NCI-H2029 treated with DMSO at 0.1 percent for 48 hours (cell line): ENCODE measurements at places on chromosomes 13 and 19.

DNA sequence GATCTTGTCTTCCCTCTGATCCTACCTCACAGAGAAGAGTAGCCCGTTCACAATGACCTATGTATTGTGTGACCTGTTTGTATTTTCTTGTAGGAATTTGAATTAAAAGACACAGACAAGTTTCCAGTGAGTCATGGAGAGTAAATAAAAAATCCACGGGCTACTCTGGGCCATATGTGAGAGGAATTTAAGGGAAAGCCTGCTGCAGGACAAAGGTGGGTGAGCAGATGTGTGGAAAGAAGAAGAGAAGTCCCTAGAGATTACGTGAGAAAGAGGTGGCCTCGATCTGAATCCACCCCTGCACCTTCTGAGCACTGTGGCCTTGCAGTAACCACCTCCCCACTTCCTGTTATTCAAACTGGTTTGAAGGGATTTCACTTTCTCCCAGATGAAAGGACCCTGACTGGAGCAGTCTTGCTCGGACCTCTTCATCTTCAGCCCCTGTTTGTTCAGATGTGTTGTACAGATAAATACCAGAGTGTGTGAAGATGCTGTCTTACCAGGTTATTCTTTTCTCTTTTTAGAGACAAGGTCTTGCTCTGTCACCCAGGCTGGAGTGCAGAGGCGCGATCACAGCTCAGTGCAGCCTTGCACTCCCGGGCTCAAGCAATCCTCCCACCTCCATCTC, 205.4 kb downstream of the PDS5B start:
- DNase-seq: no peak

DNA sequence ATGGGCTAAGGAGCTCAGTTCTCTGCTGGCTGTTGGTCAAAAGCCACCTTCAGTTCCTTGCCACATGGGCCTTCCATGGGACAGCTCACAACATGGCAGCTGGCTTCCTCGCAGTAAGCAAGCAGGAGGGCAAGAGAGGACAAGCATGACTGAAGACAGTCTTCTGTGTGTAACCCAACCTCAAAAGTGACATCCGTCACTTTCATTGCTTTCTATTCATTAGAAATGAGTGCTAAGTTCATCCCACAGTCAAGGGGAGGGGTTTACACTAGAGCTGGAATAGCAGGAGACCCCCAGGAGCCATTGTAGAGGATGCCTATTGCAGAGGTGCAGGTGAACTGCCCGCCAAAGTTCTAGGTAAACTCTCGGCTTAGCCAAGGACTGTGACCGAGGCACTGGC, 163.3 kb downstream of the NUFIP1 start:
- DNase-seq: no peak

GRCh38 chr19:15812060-15812722, 3.3 kb downstream of the OR10H1 start:
- DNase-seq: no peak

DNA sequence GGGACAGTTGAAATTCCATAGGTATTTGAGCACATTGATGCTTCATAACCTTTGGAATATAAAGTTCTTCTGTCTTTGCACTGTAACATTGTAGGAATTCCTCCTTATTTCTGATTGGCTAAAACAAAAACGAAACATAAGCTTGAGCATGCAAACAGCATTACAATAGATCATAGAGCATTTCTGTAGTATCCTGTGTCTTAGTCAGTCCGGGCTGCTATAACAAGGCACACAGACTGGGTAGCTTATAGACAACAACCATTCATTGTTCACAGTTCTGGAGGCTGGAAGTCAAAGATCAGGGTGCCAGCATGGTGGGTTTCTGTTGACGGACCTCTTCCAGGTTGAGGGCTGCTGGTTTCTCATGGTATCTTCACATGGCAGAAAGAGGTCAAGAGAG, 188.7 kb upstream of the SOX21 start:
- no peak for DNase-seq

DNA sequence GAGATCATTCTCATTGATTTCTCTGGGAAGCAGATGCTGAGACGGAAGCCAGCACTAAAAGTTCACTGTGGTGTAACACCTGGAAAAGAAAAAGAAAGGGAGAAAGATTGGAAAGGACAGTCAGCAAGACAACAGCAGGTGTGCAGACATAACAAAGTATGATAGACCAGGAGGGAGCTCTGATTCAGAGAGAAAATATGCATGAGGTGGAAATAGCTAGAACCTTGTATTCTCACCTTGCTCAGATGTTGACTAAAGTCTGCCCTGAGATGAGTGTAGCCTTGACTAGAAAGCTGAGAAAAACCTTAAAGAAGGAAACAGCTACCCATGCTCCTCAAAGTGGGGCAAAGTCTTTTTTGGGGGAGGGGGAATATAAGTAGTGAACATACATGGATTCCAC, 1711.8 kb downstream of the EFNB2 start:
- no peak for DNase-seq

GRCh38 chr13:62850331-62850730, 1434.7 kb upstream of the PCDH20 start:
- no peak for DNase-seq

DNA sequence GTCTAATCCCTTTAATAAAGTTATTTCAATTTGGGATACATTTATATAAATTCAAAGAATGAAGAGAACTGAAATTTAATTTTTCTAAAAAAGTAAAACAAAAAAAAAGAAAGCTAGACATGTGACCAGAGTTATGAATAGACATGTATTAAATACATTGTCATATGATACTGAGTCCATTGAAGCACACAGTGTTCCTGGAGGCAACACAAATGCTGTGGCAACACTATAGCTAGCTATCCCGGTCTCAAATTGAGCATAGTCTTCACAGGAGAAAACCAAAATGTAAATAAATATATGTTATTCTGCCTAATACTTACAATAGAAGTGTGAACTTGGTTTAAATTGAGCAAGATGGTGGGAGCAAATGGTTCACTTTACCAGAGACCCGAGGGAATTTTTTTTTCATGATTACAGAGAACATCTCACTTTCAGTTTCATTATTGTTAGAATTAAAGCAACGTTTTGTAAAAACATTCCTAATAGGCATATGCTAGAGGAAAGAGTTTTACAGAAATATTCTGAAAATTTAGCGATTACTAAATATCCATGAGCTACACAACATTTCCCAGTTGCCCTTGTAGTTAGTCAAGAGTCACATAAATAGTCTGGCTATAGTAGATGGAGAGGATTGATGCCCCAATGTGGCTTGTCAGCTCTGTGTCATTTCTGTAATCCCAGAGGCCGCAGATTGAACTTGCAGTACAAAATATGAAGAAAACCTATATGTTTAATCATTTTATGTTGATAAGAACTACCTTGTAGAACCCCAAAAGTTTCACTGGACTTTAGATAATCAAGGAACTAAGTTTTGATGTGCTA, 775.7 kb upstream of the SPRY2 start:
- no peak for DNase-seq

- DNase-seq: no peak
Measured at GRCh38 chr13:91203430-91203829, 144.1 kb upstream of the MIR17HG start.

- no peak for DNase-seq
Measured at GRCh38 chr13:97280478-97280877, 58.3 kb downstream of the MBNL2 start.

DNA sequence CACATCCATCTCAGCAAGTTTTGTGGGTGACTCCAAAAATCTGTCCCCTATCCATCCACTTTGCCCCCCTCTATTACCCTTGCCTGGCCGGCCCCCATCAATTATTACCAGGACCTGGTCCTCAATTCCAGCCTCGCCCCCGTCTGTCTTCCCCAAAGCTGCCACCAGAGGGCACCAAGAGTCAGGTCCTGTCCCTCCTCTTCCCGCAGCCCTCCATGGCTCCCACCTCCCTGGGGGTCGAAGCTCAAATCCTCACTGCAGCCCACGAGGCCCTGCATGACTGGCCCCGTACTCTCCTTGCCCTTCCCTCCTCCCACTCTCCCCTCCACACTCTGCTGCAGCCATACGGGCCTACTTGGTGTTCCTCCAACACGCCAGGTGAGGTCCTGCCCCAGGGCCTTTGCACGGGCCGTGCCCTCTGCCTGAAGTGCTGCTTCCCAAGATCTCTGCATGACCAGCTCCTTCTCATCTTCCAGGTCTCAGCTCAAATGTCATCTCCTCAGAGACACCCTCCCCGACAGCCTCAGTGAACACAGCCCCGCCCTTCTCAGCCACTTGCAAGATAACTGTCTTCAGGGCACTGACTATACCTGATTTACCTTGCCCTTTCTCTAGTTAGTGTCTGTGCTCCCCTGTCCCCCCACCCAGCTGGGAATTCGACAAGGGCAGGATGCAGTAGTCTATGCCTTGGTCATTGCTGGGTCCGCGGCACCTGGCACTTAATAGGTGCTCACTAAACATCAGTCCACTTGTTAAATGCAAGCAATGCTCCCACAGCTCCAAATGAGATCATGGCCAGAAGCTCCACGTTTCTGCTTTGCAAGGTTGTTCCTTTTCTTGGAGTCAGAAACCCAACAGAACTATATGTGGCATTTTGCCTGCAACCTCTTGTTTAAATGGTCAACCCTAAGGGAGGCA, 16.8 kb upstream of the SEMA6B start:
- DNase-seq: no peak

DNA sequence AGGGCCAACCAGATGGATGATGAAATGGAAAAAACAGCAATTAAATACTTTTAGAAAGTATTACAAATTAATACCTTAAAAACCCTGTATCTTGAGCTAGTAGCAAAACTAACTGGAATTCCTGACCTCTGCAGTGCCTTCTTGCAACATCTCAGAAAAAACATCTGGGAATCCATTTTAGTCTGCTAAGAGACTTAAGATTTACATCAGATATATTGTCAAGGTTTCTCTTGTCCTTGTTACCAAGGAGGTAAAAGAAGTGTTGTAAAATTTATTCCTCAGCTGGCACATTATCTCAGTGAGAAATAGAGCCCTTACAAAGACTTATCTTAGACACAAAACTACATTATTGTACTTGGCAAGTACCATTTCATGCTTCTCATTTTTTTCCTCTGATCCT, 18.5 kb downstream of the KCNRG start:
- no peak for DNase-seq

GRCh38 chr13:99974939-99975561, 3.5 kb upstream of the ZIC5 start:
- no peak for DNase-seq

- DNase-seq: no peak
Measured at GRCh38 chr13:88426661-88427060, 755.5 kb downstream of the SLITRK5 start.

GRCh38 chr13:37959284-37959683, 89.7 kb upstream of the TRPC4 start:
- DNase-seq: no peak

- no peak for DNase-seq
Measured at GRCh38 chr13:30585748-30586262, 31.9 kb upstream of the USPL1 start.

GRCh38 chr13:63696055-63696454, 2280.4 kb upstream of the PCDH20 start:
- no peak for DNase-seq

- no peak for DNase-seq
Measured at GRCh38 chr19:48718711-48719231, 754 bp downstream of the MAMSTR start.

DNA sequence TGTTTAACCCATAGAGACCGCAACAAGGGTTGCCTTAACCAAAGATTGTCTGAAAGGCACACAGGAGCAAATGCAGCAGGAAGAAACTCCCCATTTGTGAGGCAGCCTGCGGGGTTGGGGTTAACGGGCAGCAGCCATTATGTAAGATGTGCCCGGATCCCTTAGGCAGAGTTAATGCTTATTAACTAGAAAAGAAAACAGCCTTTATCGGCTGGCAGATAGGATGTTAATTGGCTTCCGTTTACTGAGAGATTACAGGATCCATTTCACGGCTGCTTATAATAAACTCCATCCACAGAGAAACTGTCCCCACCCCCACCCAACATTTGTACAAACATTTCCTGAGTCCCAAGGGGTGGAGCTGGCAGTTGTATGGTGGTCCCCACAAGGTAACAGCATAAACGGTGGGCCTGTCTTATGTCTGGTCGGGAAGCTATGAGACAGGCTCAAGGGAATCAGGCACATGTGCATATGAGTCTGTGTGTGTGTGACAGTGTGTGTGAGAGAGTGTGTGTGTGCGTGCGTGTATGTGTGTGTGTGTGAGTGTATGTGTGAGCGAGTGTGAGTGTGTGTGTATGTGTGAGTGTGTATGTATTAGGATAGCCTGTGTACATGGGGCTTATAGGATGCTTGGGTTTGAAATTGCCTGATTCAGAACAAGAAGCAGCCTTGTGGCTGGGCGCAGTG, 10.5 kb downstream of the SLC25A42 start:
- no peak for DNase-seq

- DNase-seq: no peak
Measured at GRCh38 chr13:108346376-108346775, 76.9 kb downstream of the TNFSF13B start.

- DNase-seq: no peak
Measured at GRCh38 chr13:48653472-48653939, at the start of gene CYSLTR2. CYSLTR2 (plus strand) TSS chr13:48653929; CDS start chr13:48706818, 52,889 bp downstream.

- DNase-seq: no peak
Measured at GRCh38 chr13:104796581-104796980, 1730.4 kb upstream of the SLC10A2 start.

DNA sequence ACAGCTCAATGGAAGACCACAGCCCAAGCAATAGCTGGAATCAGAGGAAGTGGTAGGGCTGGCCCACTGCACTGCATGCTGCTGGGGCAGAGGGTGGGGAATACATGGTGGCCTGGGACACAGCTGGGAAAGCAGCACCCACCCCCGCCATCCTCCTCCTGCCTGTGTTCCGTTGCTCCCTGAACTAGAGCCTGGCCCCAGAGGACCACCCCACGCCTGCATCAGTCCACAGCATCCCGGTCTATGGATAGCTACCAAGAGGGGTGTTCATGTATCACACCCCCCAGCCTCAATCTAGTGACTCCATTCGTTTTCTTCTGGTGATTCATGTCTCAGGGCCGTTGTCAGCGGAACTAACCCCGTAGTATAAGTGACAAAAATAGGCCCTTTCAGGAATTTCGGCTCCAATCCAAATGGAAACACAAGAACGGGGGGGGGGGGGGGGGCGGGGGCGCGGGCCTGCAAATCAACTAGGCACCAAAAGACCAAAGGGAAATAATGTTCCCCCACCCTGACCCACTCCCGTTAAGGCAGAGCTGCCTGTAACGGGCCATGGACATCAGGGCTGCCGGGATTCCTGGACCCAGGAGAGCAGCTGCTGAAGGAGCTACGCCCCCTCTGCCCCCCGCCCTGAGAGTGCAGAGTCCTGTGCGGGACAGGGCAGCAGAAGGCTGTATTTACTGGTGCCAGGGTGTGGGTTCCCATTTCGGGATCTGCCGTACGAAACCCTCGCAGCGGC, 18.9 kb upstream of the EPHX3 start:
- no peak for DNase-seq
